Left cardiac atrium (tissue), 4 donors: ENCODE measurements at places on chromosomes 6 and 20. TPM values are rescaled to one million over a fixed set of nuclear protein-coding genes. Genes with fewer than 3 reads are reported as not detected.

Gene CDH26
- total RNA-seq = 1.4 TPM

Gene HDDC2
- total RNA-seq = 78.1 TPM

Gene CST2
- not detected for total RNA-seq

Gene LIN28B
- total RNA-seq = not detected

Gene TMEM244
- not detected for total RNA-seq

Gene CITED2
- 121 TPM for total RNA-seq

Gene SLC17A9
- 5.7 TPM for total RNA-seq

Gene PRDM13
- not detected for total RNA-seq

Gene ANKRD6
- 9.1 TPM for total RNA-seq

Gene RGS17
- total RNA-seq = 0.18 TPM

Gene RNF39
- total RNA-seq = not detected

Gene MATN4
- total RNA-seq = not detected

Gene CST4
- total RNA-seq = not detected

Gene COL9A3
- 4.0 TPM for total RNA-seq

Gene NT5DC1
- total RNA-seq = 36.1 TPM

Gene LAMA2
- 125 TPM for total RNA-seq

Gene BHLHE23
- total RNA-seq = not detected

Gene RFX6
- not detected for total RNA-seq

Gene SIRPD
- not detected for total RNA-seq

Gene WFDC5
- not detected for total RNA-seq

Gene IL20RA
- total RNA-seq = 1.0 TPM
